Daoy (cell line): ENCODE measurements at places on chromosomes 2 and 18. TPM values are rescaled to one million over a fixed set of nuclear protein-coding genes. Genes with fewer than 3 reads are reported as not detected.

Gene GALNT5
- under 0.01 and 0.03 TPM in 2 replicates for total RNA-seq

Gene MROH2A
- 0.21 and 0.80 TPM in 2 replicates for total RNA-seq

Gene SERPINB10
- total RNA-seq = 1.5 and 9.9 TPM in 2 replicates

Gene GRB14
- total RNA-seq = 0.48 and 2.9 TPM in 2 replicates

Gene HSBP1L1
- total RNA-seq = 0.18 and 0.69 TPM in 2 replicates

DNA sequence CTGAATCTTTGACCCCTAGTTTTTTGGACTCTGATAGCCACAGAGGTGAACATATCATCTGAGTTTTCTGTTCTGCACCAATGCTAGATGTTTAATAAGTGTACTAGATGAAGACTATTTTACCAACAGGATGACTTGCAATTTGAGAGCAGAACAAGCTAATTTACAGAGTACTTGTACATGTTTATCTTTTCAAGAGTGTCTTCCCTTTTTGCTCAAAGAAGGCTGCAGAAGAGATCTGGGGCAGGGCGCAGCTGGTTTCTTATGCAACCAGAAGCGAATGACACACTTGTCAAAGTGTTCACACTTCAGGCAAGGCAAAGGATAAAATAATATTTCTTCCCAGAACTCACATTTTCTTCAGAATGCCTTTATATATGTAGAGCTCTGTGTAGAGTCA, 86.0 kb downstream of the VWA3B start:
- DNase-seq = no peak

DNA sequence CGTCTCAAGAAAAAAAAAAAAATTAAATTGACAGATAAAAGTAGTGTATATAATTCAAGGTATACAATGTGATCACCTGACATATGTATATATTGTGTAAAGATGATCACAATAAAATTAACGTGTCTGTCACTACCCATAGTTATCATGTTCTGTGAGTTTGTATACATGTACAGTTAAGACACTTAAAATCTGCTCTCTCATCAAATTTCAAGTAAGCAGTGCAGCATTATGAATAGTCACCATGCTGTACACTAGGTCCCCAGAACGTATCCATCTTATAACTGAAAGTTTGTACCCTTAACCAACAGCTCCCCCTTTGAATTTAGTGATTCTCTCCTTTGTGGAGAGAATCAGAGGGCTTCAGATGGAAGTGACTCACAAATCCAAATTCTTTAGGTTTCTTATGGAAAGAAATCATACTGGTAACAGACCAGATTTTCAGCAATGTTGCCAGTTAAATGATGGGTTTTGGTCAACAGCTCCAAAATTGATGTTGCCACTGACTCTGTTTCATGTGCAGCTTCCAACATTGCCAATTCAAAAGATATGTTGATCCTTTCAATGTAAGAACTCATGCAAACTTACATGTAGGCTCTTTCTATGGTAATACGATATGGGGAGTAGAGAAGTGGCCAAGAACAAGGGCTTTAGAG, 281.5 kb downstream of the AFF3 start:
- DNase-seq = no peak

GRCh38 chr2:241080405-241081189, 21.5 kb downstream of the MTERF4 start:
- DNase-seq = no peak

Gene WDR75
- total RNA-seq = 72.5 and 92.4 TPM in 2 replicates

Gene ACKR3
- 5.4 and 6.3 TPM in 2 replicates for total RNA-seq

DNA sequence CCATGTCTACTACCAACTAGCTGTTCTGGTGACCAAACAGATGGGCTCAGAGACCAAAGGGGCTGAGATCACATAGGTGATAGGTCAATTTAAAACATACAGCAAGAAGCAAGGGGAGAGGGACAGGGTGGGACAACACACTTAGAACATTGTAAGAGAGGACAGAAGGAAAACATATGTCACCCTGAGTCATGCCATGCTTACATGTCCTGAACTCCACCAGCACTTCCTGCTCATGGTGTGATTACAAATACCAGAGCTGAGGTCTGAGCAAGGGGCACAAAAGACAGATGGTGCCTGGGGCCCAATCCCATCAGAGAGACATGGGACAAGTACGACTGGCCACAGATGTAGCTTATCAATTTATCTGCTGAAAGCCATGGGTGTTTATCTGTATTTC, 28.7 kb upstream of the GALNT14 start:
- DNase-seq = peak; percentile 25

DNA sequence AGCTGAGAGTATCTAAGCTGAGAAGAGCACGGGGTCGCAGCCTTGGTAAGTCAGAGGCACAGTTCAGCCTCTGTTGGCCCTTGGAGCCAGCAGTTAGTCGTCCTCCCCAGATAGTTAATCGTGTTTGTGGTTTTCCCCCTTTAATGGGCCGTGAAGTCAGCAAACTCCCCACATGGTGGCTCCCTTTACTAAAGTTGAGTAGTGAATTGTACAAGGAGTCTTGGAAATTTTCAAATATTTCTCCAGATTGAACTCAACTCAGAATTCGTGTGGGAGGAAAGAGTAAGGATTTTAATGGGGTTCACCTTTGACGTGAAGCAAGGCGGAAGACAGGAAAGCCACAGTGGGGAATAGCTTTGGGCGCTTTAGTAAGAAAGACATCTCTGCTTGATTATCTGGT, 2.4 kb upstream of the ADCYAP1 start:
- peak; percentile 35 for DNase-seq

Gene AKAIN1
- total RNA-seq = not detected in 2 replicates

Gene ZSWIM2
- not detected in 2 replicates for total RNA-seq

Gene UPP2
- not detected in 2 replicates for total RNA-seq

Gene BABAM2
- total RNA-seq = 37.2 and 42.5 TPM in 2 replicates

Gene CDH7
- not detected in 2 replicates for total RNA-seq

GRCh38 chr2:140117386-140117785, 1337.2 kb upstream of the NXPH2 start:
- no peak for DNase-seq

DNA sequence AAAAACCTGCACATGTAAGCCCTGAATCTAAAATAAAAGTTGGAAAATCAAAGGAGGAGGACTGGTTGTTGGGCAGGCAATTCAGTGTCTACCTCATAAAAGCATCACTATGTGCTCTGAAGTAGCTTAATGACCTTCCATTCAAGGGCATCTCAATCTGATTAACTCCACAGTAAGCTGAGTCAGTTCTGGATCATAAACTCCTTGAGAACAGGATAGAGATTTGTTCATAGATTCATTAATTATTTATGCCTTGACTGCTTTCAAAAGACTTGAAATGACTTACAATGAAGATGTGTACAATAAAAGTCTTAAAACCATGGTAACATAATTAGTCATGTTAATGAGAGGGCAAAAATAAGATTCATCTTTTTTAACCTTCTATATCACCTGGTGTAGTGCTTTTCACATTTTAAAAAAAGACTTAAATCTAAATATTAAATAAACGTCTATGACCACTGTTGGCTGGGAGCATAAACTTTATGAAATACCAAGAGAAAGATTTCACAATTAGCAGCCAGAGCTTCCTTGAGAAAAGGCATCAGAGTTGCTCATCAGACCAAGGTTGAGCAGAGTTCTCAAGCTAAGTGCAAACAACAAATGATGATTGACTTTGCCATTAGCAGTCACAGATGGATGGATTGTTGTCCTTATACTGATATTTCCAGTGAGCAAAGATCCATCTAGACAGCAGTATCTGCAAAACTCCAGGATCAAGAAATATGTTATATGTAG, 237.3 kb upstream of the THUMPD2 start:
- no peak for DNase-seq

Gene KCNIP3
- 2.6 and 5.5 TPM in 2 replicates for total RNA-seq

DNA sequence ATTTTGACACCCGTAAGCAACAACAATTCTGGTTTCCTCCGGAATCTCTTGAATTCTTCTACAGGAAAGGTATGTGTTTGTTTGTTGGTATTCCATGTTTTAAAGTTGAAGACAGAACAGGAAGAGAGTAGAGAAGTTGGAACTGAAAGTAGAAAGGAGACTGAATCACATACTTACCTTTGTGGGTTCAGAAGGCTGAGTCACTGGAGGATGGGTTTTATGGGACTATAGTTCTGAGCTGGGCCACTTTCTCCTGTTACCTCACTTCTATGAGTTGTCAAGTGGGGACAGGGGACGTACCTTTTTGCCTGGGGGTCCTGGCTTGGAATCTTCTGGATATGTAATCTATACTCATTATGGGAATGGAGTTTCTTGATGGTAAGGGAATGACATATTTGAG, 40.9 kb downstream of the KDM3A start:
- DNase-seq = no peak

Gene MBP
- 0.21 TPM in 1 of 2 replicates, not detected in the other for total RNA-seq

Gene MLPH
- total RNA-seq = 53.1 and 58.8 TPM in 2 replicates

GRCh38 chr18:28735731-28736130, 558.8 kb upstream of the CDH2 start:
- peak; percentile 69 for DNase-seq

GRCh38 chr18:13450289-13451212, 232.0 kb downstream of the LDLRAD4 start:
- DNase-seq = no peak

DNA sequence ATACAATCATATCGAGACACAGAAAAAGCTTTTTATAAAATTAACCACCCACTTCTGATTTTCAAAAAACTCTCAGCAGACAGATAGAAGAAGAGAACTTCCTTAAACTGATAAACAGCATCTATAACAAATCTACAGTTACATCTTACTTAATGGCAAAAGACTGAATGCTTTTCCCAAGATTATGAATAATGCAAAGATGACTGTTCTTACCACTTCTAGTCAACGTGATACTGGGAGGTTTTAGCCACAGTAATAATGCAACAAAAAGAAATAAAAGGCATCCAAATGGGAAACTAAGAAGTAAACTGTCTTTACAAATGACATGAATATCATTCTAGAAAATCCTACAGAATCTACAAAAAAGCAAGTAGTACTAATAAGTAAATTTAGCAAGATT, 58.0 kb upstream of the TMEM247 start:
- DNase-seq = no peak

Gene FABP1
- not detected in 2 replicates for total RNA-seq

GRCh38 chr2:60972889-60973656, 44.4 kb upstream of the PEX13 start:
- no peak for DNase-seq

DNA sequence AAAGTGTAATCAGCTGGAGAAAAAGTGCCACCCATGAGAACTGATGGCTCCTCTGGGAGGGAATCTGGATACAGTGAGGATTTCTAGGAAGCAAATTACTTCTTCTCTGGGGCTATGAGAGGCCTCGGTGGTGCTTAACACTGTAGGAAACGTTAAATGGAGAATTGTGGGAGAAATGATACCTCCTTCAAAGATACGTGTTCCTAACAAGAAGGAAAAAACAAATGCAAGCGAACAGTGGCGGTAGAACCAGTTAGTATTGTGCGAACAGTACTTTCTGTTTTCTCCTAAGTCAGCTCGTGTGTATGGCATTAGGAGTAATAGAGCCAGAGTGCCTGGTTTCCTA, 587 bp upstream of the MTIF2 start:
- no peak for DNase-seq

Gene TUBB8B
- total RNA-seq = not detected in 2 replicates

DNA sequence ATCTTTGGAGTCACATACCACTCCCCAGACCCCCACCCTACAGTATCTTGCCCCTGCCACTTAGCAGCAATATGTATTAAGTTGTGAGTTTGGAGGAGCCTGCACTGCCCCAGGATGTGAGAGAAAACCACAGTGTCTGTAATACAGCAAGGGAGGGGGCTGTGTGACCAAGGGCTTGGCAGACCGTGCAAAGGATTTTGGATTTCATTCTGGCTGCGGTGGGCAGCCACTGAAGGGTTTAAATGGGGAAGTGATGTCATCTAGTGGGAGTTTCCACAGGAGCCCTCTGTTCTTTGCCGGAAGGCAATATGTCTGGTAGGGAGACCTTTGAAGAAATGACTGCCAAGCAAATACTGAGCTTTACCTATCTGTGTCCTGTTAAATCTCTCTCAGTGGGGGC, 202.4 kb downstream of the FHOD3 start:
- DNase-seq = peak; percentile 54

GRCh38 chr2:151523850-151524249, 114.1 kb downstream of the RIF1 start:
- DNase-seq = no peak
